Fibroblast of the conjunctiva (primary cell): ENCODE measurements at places on chromosomes 6 and 20.

- no peak for DNase-seq
Measured at GRCh38 chr20:6735942-6736845, 31.3 kb upstream of the BMP2 start.

DNA sequence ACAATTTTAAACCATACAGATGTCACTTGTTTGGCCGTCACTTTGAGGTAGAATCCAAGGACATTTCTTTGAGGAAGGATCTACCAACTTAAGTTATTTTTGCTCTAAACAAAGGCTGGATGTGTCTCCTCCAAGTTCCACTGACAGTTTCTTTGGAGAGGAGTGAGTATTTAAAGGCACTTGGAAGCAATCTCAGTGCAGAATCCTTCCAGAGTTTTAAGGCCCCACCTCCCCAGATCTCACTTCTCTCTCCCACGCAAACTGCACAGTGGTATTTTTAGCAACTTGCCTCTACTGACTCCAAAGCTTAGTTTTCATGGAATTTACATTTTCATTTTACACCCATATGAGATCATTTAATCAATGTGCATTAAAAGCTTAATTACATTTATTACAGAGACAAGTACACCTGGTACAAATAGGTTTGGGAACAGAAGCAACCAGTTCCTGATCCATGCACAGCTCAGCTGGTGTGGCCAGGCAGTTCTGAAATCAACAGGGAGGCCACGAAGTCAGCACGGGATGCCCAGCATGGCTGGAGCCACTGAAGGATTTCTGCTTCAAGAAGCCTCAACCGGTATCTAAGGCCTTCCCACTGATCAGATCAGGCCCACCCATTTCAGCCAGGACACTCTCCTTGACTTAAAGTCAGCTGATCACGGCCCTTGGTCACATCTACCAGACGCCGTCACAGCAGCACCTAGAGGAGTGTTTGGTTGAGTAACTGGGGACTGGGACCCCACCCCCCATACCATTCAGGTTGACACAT lies 109.8 kb downstream of the SYCP2 start:
- no peak for DNase-seq

DNA sequence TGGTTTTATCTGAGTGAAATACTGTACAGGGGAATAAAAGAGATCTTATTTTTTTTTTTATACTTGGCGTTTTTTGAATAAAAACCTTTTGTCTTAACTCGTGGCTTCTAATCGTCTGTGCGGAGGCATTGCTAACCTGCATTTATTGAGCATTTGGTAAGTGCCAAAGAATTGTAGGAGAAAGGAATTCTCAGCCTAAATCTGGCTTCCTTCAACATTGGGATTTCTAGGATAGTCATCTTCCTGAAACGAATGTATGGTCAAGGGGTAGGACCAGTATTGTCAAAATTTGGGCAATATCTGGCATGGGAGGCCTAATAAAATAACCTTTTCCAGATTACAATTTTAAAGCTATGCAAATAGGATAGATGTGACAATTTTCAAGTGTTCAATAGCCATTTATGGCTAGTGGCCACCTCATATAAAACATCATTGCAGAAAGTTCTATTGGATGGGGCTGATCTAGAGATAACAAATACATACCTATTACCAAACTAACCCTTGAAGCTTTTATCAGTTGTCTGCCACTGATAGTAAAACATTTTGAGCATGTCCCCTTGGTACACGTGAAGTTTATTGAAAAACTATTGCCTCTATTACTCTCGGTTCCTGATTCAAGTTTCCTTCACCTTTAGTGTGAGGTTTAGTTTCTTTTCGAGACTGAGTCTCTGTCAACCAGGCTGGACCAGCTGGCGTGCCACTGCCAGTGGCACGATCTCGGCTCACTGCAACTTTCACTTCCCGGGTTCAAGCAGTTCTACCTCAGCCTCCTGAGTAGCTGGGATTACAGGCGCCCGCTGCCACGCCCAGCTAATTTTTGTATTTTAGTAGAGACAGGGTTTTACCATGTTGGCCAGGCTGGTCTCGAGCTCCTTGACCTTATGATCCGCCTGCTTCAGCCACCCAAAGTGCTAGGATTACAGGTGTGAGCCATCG lies 5.6 kb downstream of the PIM1 start:
- DNase-seq, result no peak

DNA sequence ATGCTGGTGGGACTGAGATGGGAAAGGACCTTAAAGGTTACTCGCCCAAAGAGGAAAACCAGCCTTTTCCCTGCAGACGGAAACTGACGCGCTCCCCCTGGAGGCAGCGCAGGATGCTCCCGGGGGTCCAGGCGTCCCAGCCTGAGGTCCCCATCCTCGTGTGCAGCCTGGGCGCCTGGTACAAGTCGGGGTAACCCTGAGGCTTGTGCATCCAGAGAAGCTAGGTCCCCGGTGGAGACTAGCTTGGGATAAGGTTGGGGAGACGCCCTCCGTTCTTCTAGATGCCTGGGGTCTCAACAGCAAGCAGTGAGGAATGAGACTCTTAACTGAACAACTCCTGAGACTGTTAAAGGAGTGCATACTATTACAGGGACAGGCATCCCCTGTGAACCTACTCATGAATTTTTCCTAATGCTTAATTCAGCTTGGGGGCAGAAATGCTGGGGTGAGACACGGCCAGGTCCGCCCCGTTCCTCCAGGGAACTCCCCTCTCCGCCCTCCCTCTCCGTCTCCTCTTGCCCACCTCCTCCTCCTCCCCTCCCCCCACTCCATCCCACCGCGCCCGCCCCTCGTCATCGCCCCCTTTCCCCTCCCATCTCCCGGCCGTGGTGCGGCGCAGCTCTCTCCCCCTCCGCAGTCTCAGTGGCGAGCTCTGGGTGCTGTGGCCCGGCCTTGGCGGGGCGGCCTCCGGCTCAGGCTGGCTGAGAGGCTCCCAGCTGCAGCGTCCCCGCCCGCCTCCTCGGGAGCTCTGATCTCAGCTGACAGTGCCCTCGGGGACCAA lies at the start of gene PRSS35:
PRSS35 (plus strand) TSS at position 634 of the 781 bp plus-strand sequence. CDS start 10,908 bp downstream, outside the sequence.
- DNase-seq, result peak; percentile 20

DNA sequence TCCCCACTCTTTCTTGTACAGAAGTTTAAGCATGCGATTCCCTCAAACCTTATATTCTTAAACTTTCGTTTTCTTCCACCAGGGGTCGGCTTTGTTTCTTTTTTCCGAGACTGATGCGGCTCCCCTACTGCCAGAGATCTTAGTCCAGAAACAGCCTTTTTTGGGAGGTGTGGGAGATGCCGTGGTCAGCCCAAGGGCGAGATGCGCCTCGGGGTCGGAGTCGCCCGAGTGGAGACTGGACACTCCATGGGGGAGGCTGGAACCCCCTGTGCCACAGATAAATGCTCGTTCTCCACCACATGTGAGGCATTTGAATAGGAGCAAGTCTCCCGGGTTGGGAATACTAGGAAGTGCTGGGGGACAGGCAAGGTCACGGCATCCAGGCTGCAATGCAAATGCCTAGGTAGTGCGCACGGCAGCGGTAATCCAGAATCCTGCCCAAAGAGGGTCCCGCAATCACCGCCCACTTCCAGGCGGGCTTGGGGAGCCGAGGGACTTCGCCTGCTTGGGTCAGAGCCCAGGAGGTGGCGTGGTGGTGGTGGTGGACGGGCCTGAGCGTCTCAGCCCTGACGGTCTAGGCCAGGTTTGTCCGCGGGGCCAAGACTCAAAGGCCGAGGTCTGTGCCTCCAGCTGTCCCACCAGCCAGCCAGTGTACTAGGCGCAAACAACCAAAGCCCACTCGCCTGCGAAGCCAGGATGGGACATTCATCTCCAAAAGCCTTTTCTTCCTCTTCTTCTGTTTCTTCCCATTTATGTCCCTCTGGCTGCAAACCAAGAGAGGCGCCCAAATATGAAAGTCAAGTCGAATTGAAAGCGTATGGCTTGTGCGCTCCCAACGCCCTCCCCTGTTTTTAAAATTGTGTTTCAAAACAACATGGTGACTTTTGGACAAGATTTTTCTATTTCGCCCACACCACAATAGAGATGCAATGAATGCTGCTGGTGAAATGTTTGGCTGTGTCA lies 39.3 kb upstream of the OSTM1 start:
- DNase-seq, result no peak

GRCh38 chr6:168851460-168852375 lies 401.9 kb downstream of the THBS2 start:
- no peak for DNase-seq

GRCh38 chr20:59438201-59438600 lies 137.8 kb downstream of the EDN3 start:
- DNase-seq, result no peak

DNA sequence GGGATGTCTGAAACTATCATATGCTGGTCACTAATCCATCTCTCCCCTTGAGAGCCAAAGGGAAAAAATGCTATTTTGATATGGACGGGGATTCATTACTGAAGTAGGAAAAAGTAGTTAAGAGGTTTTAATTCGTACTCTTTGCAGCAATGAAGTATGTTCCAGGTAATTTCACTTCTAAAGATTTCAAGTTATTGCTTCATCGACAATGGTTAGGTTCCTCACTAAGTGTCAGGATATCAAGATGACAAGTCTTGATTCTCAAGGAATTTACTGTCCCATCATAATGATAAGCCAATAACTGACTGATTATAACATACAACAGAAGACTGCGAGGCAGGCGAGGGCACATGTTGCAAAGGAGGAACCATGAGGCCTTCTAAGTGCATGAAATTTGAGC lies 57.0 kb downstream of the GMDS start:
- no peak for DNase-seq

DNA sequence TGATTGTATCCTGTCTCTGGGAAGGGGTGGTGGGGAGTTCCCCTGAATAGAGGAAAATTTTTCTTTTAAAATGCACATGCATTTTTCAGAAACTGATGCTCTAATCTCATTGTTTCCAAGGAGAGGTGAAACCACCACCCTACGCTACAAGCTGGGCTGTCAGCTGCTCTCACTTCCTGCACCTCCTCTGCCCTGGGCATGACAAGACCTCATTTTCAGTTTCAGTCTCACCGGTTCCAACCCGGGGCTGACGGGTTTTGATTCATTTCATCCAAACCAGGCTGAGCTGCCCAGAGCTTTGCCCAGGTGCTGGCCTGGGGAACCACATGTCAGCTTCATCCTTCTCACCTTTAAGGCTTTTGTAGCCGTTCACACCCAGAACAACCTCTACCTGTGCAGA lies 99.7 kb downstream of the EYA2 start:
- DNase-seq, result no peak

DNA sequence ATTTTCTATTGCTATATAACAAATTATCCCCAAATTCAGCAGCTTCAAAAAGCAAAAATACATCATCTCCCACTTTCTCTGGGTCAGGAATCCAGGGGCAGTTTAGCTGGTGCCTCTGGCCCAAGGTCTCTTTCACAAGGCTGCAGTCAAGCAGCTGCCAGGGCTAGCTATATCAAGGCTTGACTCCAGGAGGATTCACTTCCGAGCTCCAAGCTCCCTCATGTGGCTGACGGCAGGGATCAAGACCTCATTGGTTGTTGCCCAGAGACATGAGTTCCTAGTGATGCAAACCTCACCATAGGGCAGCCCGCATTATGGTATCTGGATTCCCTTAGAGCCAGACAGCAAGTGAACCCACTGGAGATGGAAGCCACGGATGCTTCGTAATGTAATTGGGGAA lies 1.3 kb upstream of the VNN1 start:
- DNase-seq, result peak; percentile 21

DNA sequence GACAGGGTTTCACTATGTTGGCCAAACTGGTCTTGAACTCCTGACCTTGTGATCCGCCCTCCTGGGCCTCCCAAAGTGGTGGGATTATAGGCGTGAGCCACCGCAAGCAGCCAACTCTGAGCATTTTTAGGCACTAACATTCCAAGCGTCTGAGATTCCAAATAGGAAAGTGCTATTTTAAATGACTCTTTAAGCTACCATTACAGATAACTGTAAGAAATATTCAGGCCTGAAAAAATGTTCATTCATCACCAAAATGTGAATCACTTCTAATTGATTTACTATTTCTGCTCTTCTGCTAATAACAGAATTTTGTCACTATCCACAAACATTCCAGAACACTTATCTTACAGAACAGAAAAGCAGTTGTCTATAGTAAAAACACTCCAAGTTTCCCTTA lies 106.5 kb downstream of the BACH2 start:
- no peak for DNase-seq

DNA sequence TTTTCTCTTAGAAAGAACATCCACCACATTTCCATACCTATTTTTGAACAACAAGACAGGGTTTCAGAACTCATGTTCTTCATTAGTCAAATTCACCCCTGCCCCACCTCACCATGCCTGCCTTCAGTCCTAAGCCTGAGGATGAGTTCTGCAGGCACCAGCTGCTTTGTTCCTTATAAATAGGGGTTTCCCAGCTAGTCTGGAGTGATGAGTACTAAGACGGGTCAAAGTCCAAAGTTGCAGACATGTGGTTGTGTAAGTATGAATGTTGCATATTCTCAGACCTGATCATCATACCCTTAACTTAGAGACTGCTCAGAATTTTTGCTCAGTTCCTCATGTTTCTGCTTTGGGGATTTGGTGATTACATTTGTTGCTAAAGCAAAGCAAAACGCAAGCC lies 257.7 kb upstream of the CDYL start:
- peak; percentile 22 for DNase-seq

GRCh38 chr20:54772893-54773642 lies 297.7 kb downstream of the DOK5 start:
- DNase-seq, result no peak

GRCh38 chr20:48708116-48708515 lies 119.7 kb downstream of the PREX1 start:
- DNase-seq, result no peak

GRCh38 chr6:115733426-115733825 lies 327.3 kb downstream of the FRK start:
- DNase-seq, result no peak

- DNase-seq, result no peak
Measured at GRCh38 chr6:11368760-11369159, 136.3 kb upstream of the NEDD9 start.

DNA sequence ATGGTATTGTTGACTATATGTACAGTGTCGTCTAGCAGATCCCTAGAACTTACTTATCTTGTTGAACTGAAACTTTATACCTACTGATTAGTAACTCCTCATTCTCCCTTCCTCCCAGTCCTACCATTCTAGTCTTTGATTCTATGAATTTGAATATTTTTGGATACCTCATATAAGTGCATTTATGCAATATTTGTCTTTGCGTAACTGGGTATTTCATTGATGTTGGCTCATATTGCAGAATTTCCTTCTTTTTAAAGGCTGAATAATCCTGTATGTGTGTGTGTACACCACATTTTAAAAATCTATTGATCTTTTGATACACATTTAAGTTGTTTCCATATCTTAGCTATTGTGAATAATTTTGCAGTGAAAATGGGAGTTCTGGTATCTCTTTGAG lies 119.9 kb downstream of the SOX4 start:
- DNase-seq, result no peak
